ENCODE measurements at places on chromosomes 3 and 15.

- DNase-seq = no peak
These were observed 75.0 kb downstream of the SEMA5B start for GRCh38 chr3:122952520-122952919.

DNA sequence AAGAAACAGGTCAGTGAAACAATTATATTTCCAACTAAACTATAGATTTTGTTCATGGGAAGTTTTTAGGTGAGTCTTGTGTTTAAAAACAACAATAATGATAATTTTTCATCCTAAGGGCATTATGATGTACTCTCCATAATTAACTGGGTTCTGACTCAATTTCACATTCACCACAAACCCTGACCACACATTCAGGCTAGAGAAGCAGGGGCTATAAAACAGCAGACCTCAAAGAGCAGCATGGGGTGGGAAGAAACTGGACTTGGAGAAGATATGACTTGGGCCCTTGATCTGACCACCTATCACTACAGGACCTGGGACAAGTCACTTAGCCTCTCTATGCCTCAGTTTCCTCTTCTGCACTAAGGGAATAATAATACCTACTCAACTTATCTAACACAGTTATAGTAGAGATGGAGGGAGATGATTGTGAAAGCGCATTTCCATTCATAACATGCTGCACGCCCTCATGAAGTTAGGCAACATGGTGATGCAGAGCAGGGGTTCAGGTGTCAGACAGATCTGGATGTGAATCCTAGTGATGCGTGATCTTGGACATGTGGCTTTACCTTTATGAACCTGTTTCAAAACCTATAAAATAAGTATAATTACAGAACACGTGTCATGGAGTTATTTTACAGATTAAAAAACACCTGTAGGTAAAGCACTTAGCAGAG lies 63.0 kb upstream of the ACP3 start:
- no peak for DNase-seq

DNA sequence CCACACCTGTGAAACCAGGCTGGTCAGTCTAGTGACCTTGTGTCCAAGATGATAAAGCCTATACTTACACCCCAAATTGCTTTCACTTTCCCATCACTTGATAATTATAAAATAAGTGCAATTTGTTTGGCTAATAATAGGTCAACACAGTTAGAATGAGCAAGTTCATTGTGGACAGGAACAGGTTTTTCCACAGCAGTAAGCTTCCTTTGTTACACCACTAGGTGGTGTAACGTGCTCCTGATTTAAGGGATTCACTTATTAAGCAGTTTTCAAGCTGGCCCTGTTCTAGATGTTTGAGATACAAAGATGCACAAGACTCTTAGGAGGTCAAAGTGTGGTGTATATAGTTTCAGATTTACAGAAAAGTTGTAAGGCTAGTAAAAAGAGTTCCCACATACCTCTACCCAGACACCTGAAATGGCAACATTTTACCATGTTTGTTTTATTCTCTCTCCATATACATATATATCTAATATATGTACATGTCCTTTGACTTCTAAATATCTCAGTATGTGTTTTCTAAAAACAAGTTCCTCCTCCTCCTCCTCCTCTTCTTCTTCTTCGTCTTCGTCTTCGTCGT lies 6.8 kb upstream of the MFSD1 start:
- no peak for DNase-seq

- no peak for DNase-seq
These were observed 30.1 kb downstream of the SCG5 start for GRCh38 chr15:32671339-32672325.

- DNase-seq = no peak
These were observed 43.3 kb upstream of the CCDC174 start for GRCh38 chr3:14608298-14608697.

- no peak for DNase-seq
These were observed 320.4 kb upstream of the RASGRP1 start for GRCh38 chr15:38885001-38885400.

DNA sequence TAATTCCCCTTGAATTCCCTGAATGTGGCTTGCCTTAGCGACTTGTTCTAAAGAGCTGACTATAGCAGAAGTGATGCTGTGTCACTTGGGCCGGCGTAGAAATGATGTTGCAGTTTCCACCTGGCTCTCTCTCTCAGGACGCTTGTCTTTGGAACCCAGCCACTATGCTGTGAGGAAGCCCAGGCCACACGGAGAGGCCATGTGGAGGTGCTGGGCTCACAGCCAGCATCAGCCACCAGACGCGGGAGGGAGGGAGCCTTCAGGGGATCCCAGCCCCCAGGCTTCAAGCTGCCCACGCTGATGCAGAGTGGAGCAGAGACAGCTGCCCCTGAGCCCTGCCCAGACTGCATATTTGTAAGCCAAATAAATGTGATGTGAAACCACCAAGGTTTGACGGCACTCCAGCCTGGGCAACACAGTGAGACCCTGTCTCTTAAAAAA lies 18.6 kb downstream of the RNU5B-1 start:
- DNase-seq = no peak

- DNase-seq = no peak
These were observed 206.8 kb upstream of the TPRG1 start for GRCh38 chr3:188964957-188965356.

DNA sequence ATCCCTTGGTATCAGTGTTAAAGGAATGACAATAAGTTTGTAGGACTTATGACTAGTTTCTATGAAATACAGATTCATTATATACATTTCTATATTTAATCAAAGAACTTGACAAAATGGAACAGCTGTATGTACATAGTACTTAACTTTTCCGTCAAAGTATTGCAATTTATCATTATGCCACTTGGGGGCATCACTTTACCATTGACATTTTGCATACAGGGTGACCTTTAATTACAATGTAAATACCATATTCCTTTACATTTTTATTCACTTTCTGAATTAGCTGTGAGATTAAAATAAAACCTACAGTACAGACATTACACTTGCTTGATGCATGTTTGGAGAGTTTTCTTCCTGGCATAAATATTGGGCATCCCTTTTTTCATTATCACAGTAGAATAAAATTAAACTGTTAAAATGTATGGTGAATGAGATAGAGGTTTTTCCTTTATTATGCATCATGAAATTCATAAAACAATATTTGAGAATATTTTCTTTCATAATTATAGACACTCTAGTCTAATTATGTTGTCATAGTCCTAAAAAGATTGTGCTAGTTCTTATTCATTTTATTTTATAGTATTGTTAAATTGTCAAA lies 6.9 kb downstream of the NEK11 start:
- no peak for DNase-seq

DNA sequence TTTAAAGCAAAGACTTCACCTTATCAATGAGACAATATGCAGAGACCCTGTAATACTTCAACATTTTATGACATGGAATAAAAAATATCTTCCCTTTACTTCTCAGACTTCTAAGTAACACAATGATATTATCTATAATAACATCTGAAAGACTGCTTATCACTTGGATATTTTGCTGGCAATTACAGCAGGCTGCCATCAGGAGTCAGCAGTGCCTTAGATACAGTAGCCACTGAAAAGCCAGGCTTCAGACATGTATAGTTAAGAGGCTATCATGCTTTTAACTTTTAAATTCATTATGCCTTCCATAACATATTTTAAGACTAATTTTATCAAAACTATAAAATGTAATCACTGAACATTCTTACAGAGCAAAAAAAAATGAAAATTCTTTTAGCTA lies 227.5 kb downstream of the NEK10 start:
- DNase-seq = no peak

GRCh38 chr3:52126036-52126435 lies 28.2 kb downstream of the POC1A start:
- no peak for DNase-seq

All from stimulated activated CD8-positive, alpha-beta memory T cell treated with anti-CD3 and anti-CD28 coated beads, Interleukin-7, amount 100 ng/mL, for 1 hour (primary cell).